ENCODE measurements at places on chromosomes 4 and X.

- DNase-seq, result no peak
Measured at GRCh38 chrX:118437283-118437682, 58.3 kb upstream of the DOCK11 start.

- DNase-seq, result no peak
Measured at GRCh38 chr4:23009093-23009492, 316.4 kb downstream of the GBA3 start.

DNA sequence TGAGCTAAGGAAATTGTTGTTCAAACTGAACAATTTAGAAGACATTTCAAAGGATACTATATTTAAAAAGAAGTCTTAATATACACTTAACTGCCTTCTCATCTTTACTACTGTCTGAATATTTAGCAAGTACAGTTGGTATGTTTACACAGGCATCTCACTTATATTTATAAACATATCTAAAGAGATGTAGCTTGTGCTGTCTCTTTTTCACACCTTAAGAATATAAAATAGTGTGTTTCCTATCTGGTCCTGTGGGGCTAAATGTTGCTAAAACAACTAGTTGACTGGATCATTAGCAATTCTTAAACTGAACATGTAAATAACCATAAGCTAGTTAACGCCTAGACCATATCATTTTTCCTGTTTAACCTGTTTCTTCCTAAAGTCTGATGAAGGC lies 336.3 kb downstream of the PPP3CA start:
- no peak for DNase-seq

- DNase-seq, result no peak
Measured at GRCh38 chr4:29927895-29928294, 792.3 kb upstream of the PCDH7 start.

- DNase-seq, result no peak
Measured at GRCh38 chr4:76373919-76374552, 46.9 kb downstream of the CCDC158 start.

DNA sequence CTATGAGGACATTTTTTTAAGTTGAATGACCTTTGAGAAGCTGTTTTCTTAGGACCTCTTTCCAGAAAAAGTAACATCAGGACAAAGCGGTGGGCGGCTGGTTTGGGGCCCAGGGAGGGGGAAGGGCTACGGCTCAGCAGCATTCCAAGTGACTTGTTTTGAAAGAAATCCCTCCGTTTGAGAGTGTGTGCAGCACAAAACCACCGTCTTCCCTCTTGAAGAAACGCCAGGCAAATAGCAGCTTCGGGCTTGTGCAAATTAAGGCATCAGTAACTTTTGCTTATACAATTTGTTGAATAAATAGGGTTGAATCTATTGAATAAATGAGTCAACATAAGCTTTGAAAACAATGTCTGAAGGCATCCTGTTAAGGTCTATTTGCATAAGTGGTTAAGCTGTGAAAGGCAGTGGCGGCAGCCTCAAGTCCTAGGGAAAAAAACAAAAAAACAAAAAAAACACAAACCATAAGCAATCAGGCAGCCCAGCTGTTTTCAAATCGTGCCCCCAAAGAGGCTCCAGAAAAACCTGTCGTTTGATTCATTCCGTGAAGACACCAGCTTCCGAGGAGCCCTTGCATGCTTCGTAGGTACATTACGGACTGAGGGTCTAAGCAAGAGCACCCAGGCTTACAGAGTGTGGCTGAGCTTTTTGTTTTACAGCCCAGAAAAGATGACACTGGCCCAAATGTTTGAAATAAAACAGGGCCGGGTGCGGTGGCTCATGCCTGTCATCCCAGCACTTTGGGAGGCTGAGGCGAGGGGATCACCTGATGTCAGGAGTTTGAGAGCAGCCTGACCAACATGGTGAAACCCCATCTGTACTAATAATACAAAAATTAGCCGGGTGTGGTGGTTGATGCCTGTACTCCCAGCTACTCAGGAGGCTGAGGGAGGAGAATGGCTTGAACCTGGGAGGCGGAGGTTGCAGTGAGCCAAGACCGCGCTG lies 103.7 kb downstream of the CRLF2 start:
- DNase-seq, result no peak

DNA sequence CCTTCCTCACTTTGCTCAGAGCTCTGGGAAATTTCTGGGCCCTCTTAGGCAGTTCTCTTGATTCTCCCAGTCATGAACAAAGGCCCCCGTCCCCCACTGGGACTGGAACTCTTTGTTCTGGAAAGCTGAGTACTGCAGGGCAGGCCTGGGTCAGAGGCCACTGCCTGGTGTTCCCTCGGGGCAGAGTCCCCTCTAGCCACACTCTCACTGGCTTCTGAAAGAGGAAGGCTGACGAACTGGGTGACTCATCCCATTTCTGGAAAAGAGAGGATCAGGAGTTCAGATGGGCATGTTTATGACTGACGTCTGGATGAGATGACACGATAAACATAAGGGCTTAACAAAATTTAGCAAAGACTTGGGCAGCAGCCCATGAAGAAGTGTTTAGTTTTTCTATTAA lies 47.7 kb downstream of the DDX3X start:
- DNase-seq, result no peak

DNA sequence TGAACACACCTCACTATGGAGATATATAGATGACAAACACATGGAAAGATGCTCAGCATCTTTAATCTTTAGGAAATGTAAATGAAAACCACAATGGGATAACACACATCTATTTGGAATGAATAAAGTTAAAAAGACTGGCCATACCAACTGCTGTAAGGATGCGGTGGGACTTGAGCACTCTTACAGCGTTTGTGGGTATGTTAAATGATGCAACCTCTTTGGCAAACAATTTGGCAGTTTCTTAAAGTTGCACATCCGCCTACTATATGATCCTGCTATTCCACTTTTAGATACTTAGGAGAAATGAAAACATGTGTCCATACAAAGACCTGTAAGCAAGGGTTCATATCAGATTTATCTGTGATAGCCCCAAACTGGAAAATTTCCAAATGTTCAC lies 50.7 kb downstream of the MRPL1 start:
- DNase-seq, result no peak

- DNase-seq, result no peak
Measured at GRCh38 chr4:94534401-94535312, 82.9 kb downstream of the PDLIM5 start.

DNA sequence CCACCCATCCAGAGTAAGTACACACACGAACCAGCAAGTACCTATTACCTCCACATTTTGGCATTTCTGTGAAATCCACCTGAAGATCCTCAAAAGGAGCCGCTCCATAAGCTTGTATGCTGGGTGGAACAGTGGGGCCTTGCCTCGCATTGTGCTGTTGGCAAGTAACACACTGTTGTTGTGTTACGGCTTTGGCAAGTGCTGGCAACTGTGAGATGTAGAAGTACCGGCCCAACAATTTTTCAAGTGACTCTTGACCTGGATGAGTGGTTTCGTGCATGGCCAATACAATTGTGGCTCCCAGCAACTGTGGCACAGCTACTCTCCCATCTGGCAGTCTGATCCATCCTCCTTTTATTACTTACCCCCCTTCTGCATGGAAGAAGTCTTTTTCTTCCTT lies 128.7 kb downstream of the CCNB3 start:
- DNase-seq, result no peak

Data from activated CD8-positive, alpha-beta memory T cell treated with anti-CD3 and anti-CD28 coated beads for 4 hours (primary cell).